GF-D8 (cell line): ENCODE measurements at places on chromosomes 6 and 20.

DNA sequence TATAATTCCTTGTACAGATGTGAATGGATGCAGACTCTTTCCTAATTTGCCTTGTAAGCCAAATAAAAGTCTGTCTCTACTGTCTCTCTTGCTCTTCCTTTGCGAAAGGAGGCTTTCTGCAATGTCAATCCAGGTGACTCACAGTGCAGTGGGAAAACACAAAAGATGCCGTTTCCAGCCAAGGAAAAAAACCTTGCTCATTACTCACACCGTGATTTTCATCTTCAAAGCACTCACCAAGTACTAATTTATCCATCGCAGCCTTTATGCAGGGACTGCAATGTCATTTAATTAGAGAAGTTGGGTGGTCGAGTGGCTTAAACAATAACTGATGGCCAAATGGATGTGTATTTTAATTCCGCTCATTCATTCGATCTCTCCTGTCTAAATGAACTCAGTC is 23.8 kb downstream of the SAYSD1 start:
- DNase-seq, result no peak

GRCh38 chr6:138145402-138145801 is 16.3 kb upstream of the ARFGEF3 start:
- no peak for DNase-seq

GRCh38 chr6:119390247-119390793 is 40.8 kb upstream of the MAN1A1 start:
- DNase-seq, result no peak

- no peak for DNase-seq
Observed at GRCh38 chr20:2210646-2211552, 84.9 kb upstream of the TGM3 start.

- no peak for DNase-seq
Observed at GRCh38 chr20:20327746-20328145, 40.2 kb upstream of the INSM1 start.

DNA sequence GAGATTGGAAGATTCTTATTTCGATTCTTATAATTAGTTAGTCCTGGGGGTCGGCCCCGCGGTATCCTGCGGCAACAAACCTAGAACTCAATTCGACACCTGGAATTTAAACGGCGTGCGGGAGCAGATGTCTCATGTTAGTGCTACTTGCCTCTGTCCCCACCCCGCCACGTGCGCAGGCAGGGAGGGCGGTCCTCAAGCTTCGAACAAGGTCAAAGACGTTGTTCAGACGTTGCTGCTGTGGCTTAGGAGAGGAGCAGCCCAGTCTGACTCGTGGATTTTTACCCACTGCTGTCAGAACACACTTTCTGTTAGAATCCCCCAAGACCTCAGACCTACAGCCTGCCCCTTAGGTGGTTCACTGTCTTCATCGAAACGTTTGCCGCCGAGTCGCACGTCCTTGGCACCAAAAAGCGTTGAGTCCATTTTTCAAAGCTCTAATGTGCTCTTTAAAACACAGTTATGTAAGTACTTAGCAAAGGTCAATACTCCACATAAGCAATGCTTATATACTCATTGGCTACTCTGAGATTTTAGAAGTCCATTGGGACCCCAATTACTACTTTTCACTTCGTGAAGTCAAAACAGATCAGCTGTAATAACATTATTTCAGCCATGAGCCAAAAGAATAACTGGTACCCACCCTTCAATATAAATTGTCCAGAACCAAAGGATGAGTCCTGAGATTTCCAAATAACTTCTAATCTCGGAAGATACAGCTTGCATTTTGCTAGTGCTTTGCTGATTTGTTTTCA is 2.7 kb upstream of the C6orf62 start:
- DNase-seq, result no peak

DNA sequence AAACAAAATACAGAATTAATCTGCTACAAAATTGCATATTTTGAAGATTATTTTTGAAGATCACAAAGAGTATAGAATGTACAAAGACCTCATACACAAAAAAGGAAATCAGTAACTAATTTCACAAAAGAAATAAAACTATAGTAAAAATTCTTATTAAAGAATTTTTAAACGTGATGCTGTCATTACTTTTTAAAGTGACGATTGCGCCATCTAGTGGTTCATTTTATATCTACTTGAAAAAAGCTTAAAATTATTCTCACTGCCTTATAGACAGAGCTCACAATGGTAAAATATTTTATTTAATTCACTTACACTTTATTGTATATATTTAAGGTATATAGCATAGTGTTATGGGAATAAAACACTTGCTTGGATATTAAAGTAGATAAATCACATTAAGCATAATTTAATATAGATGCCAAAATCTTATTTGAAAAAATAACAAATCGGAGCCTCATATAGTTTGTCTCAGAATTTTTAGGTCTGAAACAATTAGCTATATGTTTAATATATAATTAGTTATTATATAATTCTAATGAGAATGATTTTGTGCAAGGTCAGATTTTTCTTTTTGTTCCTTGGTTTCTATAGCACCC is 128.8 kb downstream of the PHF3 start:
- DNase-seq, result no peak

DNA sequence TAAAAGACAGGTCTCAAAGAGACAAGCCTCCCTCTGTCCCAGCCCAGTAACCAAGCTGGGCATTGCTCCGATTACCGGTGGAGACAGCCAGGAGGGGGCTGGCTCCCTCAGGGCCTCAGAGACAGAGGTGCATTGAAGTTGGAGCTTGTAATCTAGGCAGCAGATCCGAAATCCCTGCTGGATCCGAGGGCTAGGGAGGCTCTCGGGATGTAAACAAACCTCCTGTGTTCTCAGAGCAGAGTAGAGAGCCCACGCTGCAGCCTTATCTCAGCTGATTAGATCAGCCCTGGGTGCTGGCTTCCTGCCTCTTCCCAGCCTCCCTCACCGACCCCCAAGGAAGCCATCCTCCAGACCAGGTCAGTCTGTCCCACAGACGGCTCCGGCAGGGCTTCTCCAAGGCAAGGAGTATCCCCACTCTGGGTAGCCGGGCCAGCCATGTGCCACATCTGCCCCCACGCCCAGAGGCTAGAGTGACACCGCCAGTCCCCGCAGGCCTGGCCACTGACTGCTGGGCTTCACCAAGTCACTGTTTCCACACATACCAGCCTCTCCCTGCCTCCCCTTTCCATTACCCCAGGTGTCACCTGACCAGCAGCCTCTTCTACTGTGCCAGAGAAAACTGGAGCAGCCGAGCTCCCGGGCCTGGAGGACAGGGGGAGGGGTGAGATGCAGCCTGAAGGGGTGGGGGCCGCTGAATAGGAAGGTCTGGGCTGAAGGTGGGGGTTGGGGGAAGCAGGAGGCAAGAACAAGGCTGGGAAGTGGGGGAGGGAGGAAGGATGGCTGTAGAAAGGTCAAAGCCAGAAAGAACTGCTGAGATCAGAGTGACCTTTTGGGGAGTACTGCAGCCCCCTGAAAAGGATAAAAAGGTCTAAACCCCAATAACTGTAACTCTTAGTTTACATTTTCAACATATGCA is 6.0 kb downstream of the SDC4 start:
- no peak for DNase-seq

DNA sequence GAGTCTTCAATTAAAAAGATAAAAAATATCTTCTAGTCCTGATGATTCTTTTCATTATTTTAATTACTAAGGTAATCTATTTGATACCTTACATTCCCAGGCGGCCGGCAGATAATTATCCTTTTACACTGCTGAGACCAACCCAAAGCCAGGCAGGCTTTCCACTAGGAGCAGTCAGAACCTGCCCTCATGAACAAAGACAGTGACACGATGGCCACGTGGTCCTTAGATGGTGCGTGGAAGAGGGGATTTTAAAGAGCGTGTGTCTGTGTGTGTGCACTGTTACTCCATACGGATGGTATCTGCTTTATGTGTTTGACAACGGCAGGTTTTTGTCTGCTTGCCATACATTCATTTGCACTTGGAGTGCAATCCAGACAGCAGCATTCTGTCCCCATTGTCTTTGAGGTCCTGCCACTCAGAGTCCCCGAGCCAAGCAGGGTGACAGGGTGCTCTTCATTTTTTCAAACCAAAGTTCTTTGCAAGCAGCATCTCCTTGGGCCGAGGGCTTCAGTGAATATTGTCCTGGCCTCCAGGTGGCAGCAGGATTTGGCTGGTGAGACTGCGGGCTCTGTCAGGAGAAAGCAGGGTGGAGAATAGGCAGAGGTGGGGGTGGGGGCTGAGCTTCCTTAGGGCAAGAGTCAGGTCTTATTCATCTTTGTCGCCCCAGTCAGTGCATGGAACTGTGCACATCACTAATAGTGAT is 260.5 kb downstream of the NRN1 start:
- no peak for DNase-seq

DNA sequence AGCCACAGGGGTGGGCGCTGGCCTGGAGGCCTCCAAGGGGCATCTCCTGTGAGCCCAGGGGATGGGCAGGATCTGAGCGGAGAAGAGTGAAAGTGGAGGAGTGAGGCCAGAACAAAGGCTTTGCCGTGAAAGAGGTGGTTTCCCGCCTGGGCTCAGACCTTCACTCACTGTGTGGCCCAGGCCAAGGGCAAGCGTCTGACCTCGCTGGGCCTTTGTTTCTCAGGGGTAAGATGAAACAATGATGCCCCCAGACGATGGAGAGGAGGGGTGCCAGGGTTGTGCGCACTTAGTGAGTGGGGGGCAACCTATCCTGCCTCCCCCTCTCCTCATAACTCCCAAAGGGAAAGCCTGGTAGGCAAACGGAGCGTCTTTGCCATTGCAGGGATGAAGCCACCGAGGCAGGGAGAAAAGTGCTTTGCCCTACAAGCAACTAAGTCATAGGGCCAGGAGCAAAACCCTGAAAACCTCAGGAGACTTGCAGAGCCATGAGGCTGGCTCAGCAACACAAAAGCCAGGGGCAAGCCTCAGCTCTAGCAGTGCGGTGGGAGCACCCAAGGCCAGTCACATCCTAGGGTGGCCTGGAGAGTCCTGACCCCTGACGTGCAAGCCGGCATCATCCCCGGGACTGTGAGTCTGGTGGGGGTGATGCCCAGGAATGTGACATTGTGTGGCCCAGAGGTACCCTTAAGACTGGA is 897 bp upstream of the STMN3 start:
- no peak for DNase-seq

- no peak for DNase-seq
Observed at GRCh38 chr20:1861996-1862662, 33.1 kb upstream of the SIRPA start.

- DNase-seq, result no peak
Observed at GRCh38 chr6:1378065-1379016, 11.0 kb upstream of the FOXF2 start.

- DNase-seq, result no peak
Observed at GRCh38 chr20:58054780-58055373, 173.6 kb downstream of the ANKRD60 start.

DNA sequence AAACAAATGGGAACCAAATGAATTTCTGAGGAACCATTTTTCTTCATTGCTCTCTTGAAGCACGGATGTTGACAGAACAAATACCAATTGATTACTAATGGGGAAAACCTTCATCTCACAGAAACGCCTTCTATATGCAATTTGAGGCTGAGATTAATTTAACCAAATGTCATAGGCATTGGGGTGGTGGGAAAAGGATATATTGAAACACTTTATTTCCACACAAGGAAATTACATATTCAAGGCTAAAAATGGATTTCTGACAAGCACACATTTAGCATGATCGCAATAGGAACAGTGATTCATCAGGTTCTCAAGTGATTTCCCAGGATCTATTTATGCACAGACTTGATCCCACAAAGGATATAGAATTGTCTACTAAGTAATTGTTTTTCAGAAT is 88.9 kb downstream of the COL12A1 start:
- no peak for DNase-seq

DNA sequence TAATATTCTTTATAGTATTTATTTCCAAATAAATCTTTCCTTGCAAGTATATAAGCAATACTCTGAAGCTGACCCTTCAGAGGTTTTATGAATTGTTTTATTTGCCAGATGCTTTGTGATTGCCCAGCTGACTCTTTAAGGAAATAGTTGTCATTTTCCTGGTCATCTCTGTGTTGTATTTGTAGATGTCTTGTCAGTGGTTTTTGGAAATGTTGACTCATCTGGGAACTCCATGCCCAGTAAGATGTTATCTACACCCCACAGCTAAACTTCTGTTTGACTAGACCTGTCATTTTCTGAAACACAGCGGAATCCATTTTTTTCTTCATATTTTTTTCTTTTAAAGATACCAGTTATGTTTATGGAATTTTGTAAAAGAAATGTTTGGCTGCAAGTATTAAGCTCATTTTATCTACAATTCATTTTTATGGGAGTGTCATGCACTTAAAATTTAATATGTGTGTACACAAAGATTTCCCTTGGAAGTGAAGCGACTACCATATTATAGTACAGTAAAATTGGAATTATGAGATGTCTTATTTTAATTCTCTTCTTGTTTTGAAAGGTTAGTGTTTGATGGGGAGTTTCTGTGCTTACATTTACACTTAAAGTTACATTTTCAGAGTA is 491.0 kb downstream of the NKAIN2 start:
- no peak for DNase-seq

GRCh38 chr6:36813526-36813925 is 25.7 kb downstream of the CPNE5 start:
- no peak for DNase-seq

DNA sequence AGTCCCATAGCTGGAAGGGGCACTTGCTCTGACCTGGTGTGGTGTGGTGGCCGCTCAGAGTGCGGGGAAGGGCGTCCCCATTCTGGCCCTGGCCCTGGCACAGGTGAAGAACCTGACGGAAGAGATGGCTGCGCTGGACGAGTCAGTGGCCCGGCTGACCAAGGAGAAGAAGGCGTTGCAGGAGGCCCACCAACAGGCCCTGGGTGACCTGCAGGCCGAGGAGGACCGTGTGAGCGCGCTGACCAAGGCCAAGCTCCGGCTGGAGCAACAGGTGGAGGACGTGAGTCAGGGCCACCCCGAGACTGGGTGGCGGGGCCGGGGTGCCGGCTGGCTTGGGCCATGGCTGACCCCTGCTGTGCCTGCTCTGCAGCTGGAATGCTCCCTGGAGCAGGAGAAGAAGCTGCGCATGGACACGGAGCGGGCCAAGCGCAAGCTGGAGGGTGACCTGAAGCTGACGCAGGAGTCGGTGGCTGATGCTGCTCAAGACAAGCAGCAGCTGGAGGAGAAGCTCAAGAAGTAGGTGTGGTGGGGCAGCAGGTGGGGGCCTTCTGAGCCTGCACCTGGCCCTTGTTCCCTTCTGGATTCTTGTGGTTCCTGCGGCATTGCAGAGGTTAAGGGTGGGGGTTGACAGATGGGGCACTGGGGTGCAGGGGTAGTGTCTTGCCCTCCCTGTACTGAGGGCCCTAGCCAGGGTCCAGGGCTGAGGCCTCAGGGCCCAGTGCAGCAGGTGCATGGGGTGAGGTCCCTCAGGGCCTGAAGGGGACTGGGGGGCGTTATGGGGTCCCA is 40.8 kb downstream of the MYH7B start:
- DNase-seq, result no peak

GRCh38 chr6:15530411-15530810 is 132.4 kb downstream of the DTNBP1 start:
- DNase-seq, result no peak

- DNase-seq, result no peak
Observed at GRCh38 chr6:53986721-53987521, 124.3 kb upstream of the MLIP start.
